ENCODE measurements at places on chromosomes 1 and 21.

DNA sequence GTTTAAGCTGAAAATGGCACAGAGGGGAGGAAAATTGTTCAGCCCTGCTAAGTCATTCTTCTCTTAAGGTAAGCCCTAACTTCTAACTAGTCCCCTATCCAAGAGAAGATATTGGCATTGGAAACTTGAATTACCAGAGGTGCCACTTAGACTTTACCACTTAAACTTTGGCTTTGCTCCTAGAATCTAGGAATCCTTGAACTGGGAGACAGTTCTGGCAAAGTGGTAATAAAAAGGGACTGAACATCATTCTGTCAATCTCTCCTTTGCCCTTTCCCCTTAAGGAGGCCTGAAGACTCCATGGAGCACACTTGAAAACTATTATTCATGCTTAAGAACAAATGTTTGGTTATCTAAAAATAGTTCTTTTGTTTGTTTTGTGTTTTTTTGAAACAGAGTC lies 8.4 kb downstream of the ATP1A4 start:
- no peak for DNase-seq

DNA sequence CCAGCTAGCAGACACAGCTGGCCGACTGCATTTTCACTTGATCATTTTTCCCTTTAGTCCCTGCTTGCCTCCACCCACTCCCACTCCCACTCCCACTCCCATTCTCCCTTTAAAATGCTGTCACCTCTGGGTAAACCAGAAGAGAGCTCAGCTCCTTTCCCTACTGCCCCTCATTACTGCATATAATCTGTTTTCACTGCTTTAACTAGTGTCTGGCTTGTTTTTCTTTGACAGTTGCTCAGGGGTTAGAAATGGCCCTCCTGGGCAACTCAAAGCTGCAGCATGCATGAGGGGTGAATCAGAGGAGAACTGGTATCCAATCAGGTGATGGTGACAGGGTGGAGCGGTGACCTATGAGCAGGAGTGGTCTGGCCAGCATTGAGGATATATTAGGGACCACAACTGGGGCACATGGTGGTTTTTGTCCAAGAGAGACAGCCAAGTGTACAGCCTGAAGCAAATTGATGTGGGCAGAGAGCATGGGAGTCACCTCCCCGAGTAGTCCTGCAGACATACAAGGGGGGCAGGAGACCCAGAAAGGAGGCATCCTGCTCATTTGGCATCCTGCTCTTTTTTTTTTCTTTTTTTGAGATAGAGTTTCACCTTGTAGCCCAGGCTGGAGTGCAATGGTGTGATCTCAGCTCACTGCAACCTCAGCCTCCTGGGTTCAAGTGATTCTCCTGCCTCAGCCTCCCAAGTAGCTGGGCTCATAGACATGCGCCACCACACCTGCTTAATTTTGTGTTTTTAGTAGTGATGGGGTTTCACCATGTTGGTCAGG lies 42.6 kb upstream of the SRSF10 start:
- peak; percentile 52 for DNase-seq

DNA sequence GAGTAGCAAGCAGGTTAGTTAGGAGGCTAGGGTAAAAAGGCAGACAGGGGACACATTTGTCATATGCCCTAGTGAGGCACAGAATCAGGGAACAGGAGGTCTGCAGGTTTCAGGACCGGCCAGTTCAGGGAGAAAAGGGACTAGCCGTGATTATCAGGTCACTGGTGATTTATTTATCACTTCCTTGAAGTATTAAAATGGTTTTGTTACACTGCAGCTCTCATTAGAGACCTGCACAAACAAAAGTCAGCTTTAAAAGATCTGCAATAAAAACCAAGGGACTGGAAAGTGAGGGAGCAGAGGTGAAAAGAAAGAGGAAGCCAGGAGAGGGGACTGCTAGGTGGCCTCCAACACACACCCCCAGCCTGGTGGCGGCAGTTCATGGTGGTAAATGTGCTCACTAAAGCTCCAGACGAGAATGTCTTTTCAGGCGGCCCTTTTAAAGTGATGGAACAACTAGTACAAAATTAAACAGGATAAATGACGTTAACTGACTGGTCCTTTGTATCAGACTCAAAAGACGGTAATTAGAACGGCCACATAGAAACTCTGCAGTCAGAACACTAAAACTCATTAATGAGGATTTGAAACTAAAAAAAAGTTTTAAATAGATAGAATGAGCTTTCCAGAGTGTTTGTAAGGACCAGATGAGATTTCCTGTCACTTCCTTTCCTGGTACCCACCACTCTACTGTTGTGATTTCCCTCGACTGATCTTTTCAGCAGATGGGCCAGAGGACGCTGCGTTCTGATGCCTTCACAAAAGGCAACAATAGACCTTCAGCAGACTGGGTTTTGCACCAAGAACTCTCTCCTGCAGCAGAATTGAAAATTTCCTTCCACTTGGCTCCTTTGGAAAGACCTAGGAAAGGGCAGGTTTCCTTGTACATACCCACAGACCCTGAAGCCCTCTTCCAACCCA lies 136.8 kb downstream of the NTPCR start:
- DNase-seq, result no peak

DNA sequence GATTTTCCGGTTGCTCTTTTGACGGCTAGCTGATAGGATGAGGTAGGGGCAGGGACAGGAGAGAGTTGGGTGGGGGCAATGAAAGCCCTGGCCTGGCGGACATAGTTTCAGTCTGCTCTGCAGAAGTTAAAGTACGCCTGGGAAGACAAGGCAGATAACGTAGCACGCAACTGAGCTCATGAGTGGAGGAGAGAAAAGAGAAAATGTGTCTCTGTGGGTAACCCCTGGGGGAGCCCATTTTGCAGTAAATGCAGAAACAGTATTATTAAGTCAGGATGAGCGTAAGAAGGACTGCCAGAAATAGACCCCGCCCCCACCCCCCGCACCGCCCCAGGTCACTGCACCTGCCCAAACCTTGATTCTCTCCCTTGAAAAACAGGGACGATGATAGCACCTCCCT lies 51.7 kb upstream of the TARBP1 start:
- DNase-seq, result no peak

GRCh38 chr21:45735259-45736000 lies 91.9 kb downstream of the PCBP3 start:
- DNase-seq, result no peak

DNA sequence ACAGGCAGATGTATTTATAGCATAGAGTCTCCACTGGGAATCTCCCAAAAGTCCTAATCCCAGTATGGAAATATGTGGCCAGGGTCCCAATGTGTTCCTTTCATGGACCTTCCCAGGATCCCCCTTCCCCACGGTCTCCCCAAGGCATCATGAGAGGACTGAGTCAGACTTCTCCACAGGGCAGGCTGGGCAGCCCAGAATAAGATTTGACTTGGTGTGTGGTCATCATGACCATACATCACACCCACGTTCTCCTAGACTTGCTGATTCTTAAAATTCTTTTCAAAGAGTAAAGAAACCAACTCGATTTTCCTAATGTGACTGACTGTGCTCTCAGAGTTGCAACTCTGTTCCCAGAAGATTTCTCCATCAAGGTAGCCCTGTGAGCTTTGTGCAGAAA lies 93.9 kb upstream of the CD34 start:
- DNase-seq, result no peak

GRCh38 chr1:239363930-239364329 lies 22.4 kb upstream of the CHRM3 start:
- DNase-seq, result no peak
